IMR-90 (cell line): ENCODE measurements at places on chromosomes 16 and 17.

DNA sequence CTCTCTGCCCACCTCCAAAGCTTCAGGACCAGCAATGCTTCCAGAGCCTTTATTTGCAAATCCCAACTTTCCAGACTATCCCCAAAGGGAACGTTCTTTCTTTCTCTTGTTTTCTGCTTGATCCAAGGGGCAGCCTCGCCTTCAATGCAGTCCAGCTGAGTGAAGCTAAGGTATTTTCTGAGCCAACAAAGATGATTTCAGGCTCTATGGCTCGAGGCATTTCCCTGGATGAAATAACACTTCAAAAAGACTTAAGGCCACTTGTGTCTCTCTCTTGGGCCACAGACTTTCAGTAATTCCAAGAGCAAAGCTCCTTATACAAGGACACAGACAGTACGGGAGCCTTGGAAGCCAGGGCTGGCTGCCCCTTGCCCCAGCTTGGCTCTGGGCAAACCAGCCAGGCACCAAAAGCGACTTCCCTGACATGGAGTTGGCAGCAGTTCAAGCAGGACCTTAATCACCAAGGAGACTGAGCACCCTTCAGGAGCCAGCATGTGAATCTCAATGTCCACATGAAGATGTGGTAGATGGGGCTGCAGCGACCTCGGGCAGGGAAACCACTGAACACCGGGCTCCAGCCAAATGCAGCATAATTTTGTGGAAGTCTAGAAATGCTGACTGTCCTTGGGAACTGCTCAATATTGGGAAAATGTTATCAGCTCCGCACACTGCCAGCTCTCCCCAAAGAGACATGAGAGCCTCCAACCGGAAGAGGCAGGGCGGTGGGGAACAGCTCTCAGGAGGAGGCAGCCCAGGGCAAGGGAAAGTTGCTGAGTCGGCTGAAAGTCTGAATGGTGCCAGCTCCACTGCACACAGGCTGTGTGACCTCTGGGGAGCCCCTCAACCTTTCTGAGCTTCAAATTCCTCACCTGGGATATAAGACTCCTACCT is 39.0 kb downstream of the TK2 start:
- DNase-seq, result no peak

- no peak for DNase-seq
Measured at GRCh38 chr17:54085934-54086333, 263.2 kb downstream of the KIF2B start.

DNA sequence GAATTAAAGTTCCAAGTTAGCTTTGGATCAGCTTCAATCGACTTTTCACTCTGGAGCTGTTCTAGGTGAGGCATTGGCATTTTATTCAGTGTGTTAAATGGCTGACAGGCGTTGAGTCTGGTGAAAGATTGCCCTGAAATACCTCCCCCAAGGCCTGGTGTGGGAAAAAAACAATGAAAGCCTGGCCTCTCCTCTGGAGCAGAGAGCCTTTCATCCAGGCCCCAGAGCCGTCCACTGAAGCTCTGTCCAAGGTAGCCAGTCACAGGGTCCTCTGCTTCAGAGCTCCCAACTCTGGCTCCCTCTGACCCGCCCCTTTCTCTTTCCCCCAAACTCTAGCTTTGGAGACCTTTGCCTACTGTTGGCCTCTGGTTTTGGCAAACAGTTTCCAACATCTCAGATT is 123.6 kb upstream of the CRHR1 start:
- no peak for DNase-seq

DNA sequence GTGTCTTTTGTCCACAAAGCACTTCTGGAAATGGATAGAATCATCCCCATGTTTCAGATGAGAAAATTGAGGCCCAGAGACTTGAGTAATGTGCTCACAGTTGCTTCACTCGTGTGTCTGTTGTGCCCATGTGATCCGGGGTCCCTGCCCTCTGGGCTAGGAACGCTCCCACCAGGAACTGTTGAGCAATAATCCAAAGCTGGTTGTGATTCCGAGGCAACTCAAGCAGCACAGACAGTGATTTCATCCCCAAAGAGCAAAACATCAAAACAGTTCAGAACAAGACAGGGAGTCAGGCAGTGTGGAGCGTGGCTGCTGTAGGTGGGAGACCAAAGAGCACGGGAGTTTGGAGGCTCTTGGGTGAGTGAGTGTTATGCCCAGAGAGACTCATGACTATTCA is 205.0 kb upstream of the ASIC2 start:
- DNase-seq, result no peak

- no peak for DNase-seq
Measured at GRCh38 chr16:57430955-57431354, 16.2 kb downstream of the CIAPIN1 start.
